Glutamatergic neuron (in vitro differentiated cells): ENCODE measurements at places on chromosomes 6 and 20.

DNA sequence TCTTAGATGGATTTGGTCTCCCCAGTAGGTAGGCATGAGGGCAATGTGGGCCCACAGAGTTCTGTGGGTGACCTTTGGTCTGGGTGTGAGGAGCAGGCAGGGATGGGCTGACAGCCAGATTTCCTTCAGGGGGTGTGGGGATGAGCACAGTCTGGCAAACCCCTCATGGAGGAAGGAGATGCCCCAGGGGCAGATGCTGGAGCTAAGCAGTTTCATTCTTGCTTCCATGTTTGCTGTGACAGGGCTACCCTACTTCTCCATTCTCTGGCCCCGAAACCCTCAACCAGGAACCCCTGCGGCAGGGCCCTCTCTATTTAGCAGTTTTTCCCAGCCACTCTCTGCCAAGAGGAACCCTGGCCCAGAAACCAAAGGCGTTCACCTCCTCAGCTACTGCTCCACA lies 40.4 kb downstream of the GCLC start:
- DNase-seq = no peak

DNA sequence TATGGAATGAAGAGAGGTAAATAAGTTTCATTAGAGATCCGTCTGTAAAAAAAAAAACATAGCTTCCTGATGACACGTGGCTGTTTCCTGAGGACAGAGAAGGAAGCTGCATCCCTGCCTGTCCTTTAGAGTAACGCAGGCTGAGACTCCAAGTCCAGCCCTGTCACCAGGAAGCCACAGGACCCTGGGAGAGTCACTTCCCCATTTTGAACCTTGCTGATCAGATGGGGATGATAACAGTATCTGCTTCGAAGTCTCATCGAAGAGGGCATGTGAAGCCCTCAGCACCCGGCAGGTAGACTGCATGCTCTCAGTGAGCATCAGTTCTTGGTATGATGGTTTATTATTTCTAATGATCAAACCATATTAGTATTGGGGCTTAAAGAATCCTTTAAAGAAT lies 139.1 kb upstream of the KCNG1 start:
- no peak for DNase-seq

DNA sequence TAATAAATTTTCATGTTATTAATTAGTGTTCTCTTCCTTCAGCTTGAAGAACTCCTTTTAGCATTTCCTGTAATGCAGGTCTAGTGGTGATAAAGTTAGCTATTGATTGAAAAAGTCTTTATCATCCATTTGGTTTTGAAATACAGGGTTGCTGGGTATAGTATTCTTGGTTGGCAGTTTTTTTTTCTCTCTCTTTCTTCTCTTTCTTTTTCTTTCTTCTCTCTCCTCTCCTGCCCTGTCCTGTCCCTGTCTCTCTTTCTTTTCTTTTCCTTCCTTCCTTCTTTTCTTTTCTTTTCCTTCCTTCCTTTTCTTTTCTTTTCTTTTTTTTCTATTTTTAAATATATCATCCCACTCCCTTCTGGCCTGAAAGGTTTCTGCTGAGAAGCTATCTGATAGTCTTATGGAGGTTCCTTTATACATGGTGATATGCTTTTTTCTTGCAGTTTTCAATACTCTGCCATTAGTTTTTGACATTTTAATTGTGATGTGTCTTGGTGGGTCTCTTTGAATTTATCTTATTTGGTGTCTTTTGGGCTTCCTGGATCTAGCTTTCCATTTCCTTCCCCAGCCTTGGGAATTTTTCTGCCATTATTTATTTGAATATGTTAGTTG lies 55.4 kb downstream of the CDC5L start:
- no peak for DNase-seq

DNA sequence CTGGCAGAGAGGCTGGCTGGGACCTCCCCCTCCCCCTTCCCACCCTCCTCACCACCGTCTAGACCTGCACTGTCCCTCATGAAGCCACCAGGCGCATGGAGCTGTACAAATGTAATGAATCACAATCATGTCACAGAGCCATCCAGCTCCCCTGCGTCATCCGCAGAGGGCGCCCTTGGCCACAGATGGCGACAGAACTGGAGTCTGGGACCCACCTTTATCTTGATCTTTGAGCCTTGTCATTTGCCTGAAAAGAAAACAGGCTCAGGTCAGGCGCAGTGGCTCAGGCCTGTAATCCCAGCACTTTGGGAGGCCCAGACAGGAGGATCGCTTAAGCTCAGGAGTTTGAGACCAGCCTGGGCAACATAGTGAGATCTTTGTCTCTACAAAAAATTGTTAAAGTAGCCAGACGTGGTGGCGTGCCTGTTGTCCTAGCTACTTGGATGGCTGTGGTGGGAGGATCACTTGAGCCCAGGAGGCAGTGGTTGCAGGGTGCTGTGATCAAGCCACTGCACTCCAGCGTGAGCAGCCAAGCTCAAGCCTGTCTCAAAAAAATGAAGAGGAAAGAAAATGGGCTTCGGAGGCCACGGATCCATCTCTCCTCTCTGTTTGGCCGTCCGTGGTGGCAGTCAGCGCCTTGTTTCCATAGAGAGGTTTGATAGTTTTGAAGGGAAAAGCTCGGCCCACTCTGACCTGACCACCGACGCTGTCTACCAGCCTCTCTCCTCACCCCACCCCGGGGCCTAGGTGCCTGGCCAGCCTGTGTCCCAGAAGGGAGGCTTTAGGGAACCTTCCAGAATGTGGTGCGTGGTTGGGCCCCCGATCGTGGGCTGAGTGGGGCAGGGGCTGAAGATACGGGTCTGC lies 6.2 kb downstream of the COL9A3 start:
- peak; percentile 74 for DNase-seq

GRCh38 chr20:18754653-18755045 lies 58.9 kb upstream of the SCP2D1 start:
- DNase-seq = no peak

DNA sequence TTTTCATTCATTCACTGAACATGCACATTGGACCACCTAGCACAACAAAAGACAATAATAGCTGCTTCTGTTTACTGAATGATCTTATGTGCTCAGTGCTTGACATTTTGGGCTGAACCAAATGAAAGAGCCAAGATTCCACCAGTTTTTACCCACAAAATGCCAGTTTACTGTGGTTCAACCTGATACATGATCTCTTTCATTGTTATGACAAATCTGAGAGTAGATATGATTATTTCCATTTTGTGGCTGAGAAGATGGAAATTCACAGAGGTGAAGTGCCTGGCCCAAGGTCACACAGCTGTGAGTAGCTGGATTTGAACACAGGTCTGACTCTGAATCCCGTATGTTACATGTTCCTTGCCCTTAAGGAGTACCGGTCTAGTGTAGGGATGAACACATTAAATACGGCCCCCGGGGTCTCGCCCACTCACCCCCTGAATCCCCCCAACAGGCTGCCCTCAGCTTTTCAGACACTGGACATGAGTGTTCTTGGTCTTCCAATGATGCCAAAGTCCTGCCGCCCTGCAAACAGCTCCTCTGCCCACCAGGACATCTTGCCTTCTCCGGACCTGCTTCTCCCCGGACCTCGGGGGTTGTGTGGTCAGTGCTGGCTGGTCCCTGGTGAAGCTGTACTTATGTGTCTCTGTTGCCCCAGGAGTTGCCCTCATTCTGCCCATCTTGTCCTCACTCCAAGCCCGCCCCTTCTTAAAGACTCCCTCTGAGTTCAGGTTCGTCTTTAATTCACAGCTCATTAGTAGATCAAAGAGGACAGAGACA lies 58.6 kb upstream of the SLC32A1 start:
- no peak for DNase-seq
